PC-9 (cell line): ENCODE measurements at places on chromosomes 6 and 20. TPM values are rescaled to one million over a fixed set of nuclear protein-coding genes. Genes with fewer than 3 reads are reported as not detected.

The PRR18 gene
- not detected in 2 replicates for total RNA-seq

The CAP2 gene
- total RNA-seq: 10.0 and 12.0 TPM in 2 replicates

The OCSTAMP gene
- total RNA-seq: not detected in 2 replicates

The GPX5 gene
- total RNA-seq: not detected in 2 replicates

GRCh38 chr6:148460876-148461646 is 118.4 kb downstream of the SASH1 start:
- peaks cover 7% of the 10 kb centered on the region for H3K4me1 ChIP-seq
- no peaks in the 10 kb centered on the region for H3K36me3 ChIP-seq
- H3K27me3 ChIP-seq: no peaks in the 10 kb centered on the region
- DNase-seq: no peak
- no peak overlapping the region for H3K27ac ChIP-seq
- no peak overlapping the region for H3K4me3 ChIP-seq

- H3K4me3 ChIP-seq: no peak overlapping the region
- no peak overlapping the region for H3K27ac ChIP-seq
- H3K36me3 ChIP-seq: no peaks in the 10 kb centered on the region
- DNase-seq: no peak
These were observed 364.3 kb upstream of the HSF2 start for GRCh38 chr6:122035173-122035572.

- no peak for DNase-seq
- H3K4me1 ChIP-seq: no peaks in the 10 kb centered on the region
- H3K36me3 ChIP-seq: no peaks in the 10 kb centered on the region
- H3K27ac ChIP-seq: no peak overlapping the region
- H3K27me3 ChIP-seq: no peaks in the 10 kb centered on the region
These were observed 604.6 kb downstream of the TFAP2A start for GRCh38 chr6:9810286-9810685.

DNA sequence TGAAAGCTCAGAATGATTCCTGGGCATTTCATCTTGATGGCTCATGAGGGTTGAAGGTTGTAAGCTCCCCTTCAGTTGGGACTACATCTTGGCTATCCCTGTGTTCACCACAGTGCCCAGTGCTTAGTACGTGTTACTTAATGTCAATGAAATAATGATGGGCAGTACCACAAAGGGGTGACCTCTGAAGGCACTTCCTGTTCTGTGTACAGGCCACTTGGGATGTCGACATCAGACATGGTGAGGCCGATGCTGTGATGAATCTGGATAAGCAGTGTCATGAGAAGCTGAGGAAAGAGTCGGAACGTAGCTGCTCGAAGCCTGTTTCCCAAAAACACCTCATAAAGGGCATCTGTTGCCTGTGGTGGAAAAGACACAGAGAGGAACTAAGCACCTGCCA is 27.6 kb upstream of the RBL1 start:
- no peak overlapping the region for H3K27ac ChIP-seq
- H3K36me3 ChIP-seq: no peaks in the 10 kb centered on the region
- no peak overlapping the region for H3K4me3 ChIP-seq
- DNase-seq: no peak
- H3K4me1 ChIP-seq: no peaks in the 10 kb centered on the region
- H3K27me3 ChIP-seq: no peaks in the 10 kb centered on the region
